ENCODE measurements at places on chromosomes 13 and 19. TPM values are rescaled to one million over a fixed set of nuclear protein-coding genes. Genes with fewer than 3 reads are reported as not detected.

DNA sequence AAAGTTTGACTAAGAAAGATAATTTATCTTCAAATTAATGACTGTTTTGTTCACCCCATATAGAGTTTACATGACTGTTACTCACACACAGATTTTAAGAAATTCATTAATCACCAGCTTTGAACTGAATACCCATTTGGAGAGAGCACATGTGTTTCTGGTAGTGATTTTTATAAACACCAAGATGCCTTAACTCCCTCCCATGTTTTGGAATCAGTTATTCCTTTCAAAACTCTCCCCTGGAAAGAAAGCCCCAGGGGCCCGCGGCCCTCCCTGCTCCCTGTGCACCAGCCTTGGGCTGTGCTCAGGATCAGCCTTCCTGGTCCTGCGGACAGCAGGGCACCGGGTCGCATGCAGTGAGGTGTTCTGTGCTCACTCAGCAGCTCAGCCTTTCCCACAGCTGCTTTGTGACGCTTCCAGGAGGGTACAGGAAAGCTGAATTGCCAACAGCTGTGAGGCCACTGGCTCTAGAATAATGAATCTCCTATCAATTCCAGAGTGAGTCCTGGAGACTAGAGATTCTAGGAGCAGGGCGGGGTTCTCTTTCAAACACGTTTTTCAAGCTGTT lies 483.2 kb downstream of the EFNB2 start:
- peak; percentile 20 for DNase-seq
- H3K27ac ChIP-seq: no peak overlapping the region
- peaks cover 5% of the 10 kb centered on the region for H3K4me1 ChIP-seq
- no peaks in the 10 kb centered on the region for H3K36me3 ChIP-seq
- H3K27me3 ChIP-seq: no peaks in the 10 kb centered on the region

DNA sequence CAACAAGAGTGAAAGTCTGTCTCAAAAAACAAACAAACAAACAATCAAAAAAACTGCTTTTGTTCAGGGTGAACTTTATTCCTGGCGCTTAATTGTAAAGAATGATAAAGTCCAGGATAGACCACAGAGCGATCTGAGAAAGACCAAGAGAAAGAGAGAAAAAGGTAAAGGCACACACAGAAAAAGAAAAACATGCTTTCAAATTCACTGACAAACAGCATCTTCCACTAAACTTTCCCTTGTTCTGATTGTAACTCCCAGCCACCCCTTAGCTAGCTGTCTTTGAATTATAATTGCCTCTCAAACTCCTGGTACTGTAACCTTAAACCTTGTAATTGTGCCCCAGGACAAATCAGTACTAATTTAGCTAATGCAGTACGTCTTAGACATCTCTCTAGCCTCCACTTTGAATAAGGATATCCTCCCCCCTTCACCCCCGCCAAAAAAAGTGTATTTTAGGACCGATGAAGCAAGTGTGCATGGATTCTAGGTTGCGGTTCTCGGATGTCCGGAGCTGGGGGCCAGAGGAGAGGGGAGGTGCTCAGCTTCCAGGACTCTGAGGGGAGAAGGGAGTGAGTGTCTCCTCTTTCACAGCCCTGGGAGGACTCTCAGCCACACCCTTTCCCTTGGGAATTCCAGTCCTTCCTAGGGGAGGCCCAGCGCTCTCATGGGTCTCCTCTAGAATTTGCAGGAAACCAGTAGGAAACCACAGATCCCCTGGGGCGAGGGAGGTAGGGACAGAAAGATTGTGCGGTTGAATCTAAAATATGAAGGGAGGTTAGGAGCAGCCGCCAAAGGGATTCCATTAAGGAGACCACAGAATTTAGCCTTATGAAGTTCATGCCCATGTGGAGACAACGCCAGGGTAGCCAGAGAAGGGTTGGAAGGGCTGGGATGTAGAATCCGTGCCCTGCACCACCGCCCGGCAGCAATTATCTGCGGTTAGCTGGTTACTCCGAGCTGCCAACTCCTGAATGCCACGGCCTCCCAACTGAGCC lies 19.7 kb downstream of the ZNF536 start:
- no peaks in the 10 kb centered on the region for H3K36me3 ChIP-seq
- no peak for DNase-seq
- no peak overlapping the region for H3K4me3 ChIP-seq
- peaks cover 4% of the 10 kb centered on the region for H3K27me3 ChIP-seq
- H3K4me1 ChIP-seq: no peaks in the 10 kb centered on the region

CLC gene
- 1.8 TPM for total RNA-seq

C13orf46 gene
- total RNA-seq: 1.1 TPM

C5AR1 gene
- total RNA-seq: 9.6 TPM

- H3K4me3 ChIP-seq: no peak overlapping the region
- H3K36me3 ChIP-seq: no peaks in the 10 kb centered on the region
- no peaks in the 10 kb centered on the region for H3K27me3 ChIP-seq
These were observed 49.9 kb downstream of the TBC1D4 start for GRCh38 chr13:75432045-75432444.

GRCh38 chr19:29841559-29842367 lies 30.0 kb downstream of the CCNE1 start:
- H3K4me1 ChIP-seq: no peaks in the 10 kb centered on the region
- H3K36me3 ChIP-seq: no peaks in the 10 kb centered on the region
- no peak overlapping the region for H3K4me3 ChIP-seq
- DNase-seq: peak; percentile 4

GRCh38 chr19:28217022-28217421 lies 995.9 kb downstream of the UQCRFS1 start:
- no peak overlapping the region for H3K27ac ChIP-seq
- no peak overlapping the region for H3K4me3 ChIP-seq
- H3K36me3 ChIP-seq: no peaks in the 10 kb centered on the region
- DNase-seq: peak; percentile 95
- no peaks in the 10 kb centered on the region for H3K27me3 ChIP-seq
- H3K4me1 ChIP-seq: no peaks in the 10 kb centered on the region

- no peak for DNase-seq
- H3K4me1 ChIP-seq: no peaks in the 10 kb centered on the region
- H3K4me3 ChIP-seq: no peak overlapping the region
- no peaks in the 10 kb centered on the region for H3K36me3 ChIP-seq
These were observed 12.3 kb downstream of the TPT1 start for GRCh38 chr13:45328661-45329111.

PODNL1 gene
- 0.88 TPM for total RNA-seq

GRCh38 chr13:107358866-107359265 lies 790.9 kb upstream of the ARGLU1 start:
- H3K4me1 ChIP-seq: no peaks in the 10 kb centered on the region
- no peaks in the 10 kb centered on the region for H3K27me3 ChIP-seq
- H3K36me3 ChIP-seq: no peaks in the 10 kb centered on the region

SGCG gene
- total RNA-seq: 5.5 TPM

- no peaks in the 10 kb centered on the region for H3K27me3 ChIP-seq
- no peak overlapping the region for H3K27ac ChIP-seq
- DNase-seq: no peak
- no peak overlapping the region for H3K4me3 ChIP-seq
These were observed 5.2 kb downstream of the CHAMP1 start for GRCh38 chr13:114319441-114319913.

Data from lung (tissue), 17 donors.